ENCODE measurements at places on chromosomes 2 and 18.

DNA sequence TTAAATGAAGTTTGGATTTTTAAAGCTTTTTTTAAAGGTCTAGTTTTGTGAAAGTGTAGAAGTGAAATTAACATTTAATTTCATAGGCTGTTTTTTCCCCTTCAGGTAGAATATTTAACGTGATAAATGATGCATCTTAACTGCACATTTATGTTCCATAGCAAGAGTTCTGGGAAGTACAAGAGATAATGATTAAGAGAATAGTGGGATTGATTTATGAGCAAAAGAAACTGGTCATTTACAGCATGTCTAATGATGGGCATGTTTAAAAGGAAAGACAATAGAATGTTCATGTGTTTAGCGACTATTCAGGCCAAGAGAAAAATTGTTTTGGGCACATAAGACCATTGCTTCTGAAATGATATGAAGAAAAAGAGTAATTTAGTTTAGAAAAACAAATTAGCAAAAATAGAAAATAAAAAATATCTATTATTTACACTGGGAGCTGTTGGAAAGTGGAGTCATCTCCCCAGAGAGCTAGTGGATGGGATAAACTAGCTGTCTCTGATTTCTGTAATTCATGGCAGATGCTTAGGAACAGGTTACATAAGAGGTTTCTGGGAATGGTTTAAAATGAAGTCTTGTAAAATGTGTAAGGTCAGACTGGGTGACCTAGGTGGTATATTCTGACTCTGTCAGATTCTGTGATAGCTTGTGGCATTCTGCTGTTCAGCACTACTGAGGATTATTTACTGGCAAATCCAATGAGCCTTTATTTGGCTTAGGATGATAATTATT, 60.7 kb downstream of the WDR7 start:
- DNase-seq = no peak

DNA sequence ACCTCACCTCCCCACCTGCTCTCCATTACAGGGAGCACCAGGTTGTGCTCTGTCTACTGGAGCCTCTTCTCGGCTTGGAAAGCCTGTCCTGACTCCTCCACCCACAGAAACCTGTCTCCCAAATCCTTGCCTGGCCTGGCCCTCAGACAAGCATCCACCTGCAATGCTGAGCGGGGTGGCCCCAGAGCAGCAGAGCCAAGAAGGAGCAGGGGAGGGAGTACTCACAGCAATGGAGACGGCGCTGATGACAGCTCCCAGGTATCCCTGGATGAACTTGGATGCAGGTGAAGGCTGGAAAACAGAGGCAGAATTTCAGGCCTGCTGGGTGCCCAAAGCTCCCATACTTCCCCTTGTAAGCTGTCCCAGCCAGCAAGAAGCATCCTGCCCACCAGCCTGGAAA, 72.8 kb downstream of the SFXN5 start:
- DNase-seq = no peak

DNA sequence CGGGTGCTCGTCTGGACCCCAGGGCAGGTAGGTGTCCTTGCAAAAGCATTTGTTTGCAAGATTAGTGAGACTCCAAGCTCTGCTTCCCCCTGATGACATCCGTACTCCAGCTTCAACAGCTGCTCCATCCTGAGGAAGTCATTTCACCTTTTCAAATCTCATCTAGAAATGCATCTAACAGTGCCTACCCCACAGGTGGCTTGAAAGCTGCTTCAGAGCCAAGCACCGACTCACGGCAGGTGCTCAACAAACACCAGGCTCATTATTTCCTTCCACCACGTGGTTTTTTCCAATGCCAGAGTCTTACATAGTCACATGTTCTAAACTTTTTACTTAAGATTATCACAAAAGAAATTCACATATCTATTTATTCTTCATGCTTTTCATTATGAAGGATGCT, 31.9 kb downstream of the CNGA3 start:
- DNase-seq = no peak

- no peak for DNase-seq
Measured at GRCh38 chr2:74603282-74604000, 44.7 kb downstream of the M1AP start.

GRCh38 chr2:216959433-216959832, 99.6 kb upstream of the TNP1 start:
- no peak for DNase-seq

GRCh38 chr18:46226461-46226860, 122.3 kb downstream of the HAUS1 start:
- no peak for DNase-seq

DNA sequence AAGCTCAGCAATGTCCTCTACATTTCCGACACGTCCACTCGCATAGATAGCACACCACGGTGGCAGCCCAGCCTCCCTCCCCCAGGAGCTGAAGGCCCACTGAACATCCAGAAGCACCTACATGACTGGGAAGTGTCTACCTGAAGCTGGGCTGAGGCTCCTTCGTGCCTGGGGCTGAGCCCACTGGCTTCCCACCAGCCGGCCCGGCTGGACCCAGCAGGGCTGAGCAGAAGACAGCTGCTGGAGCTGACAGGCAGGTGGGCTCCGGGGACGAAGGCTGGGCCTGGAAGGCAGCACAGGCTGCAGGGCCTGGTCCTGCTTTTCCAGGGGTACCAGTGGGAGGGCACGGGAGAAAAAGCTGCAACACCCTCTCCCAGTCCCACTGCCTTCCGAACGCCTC, 13.5 kb downstream of the SDC1 start:
- no peak for DNase-seq

GRCh38 chr2:198957181-198957580, 500.6 kb downstream of the SATB2 start:
- DNase-seq = no peak

DNA sequence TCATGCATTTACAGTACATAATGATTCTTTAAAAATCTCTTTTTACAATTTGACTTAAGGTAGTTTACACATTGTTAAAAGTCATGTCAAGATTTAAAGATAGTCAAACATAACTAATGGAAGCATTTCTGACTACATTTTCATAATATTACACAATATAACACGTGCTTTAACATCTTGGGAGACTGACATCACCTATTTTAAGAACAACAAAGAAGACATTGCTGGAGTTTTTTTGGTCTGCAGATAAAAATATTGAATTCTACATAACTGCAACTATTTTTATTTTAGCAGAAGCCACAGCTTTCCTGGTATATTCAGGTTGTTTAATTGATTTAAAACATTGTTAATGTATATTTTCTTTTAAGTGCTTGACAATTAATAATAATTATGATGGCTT, 65.7 kb downstream of the UBR3 start:
- DNase-seq = no peak

- no peak for DNase-seq
Measured at GRCh38 chr18:58807766-58808165, 56.9 kb upstream of the ZNF532 start.

- DNase-seq = no peak
Measured at GRCh38 chr2:63735931-63736330, 105.8 kb upstream of the UGP2 start.

DNA sequence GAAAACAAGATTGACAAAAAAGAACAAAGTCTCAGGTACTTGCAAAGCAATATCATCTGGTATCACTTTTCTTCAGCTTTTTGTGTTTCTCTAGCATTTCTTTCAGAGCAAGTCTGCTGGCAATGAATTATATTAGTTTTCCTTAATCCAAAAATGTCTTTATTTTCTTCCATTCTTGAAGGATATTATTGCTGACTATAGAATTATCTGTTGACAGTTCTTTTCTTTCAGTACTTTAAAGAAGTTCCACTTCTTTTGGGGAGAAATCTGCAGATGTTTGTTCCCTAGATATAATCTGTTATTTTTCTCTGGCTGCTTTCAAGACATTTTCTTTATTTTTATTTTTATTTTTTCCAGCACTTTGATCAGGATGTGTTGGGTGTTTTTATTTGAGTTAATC, 161.8 kb upstream of the SPRED2 start:
- no peak for DNase-seq

- peak; percentile 86 for DNase-seq
Measured at GRCh38 chr18:13376841-13377351, 158.3 kb downstream of the LDLRAD4 start.

GRCh38 chr2:135651717-135652116, 89.9 kb upstream of the UBXN4 start:
- DNase-seq = peak; percentile 37

DNA sequence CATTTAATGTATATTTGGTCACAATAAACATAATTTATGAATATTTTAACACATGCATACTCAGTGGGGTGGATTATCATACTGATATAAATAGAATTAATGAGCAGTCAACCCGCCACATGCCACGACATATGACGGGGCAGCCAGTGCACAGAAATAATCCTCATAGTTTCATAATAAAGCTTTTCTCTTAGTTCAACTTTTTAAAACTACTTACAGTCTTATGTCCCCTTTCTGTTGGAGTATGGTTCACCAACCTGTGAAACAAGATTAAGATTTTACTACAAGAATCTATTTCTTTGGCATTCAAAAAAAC, 75.6 kb upstream of the ETAA1 start:
- no peak for DNase-seq

DNA sequence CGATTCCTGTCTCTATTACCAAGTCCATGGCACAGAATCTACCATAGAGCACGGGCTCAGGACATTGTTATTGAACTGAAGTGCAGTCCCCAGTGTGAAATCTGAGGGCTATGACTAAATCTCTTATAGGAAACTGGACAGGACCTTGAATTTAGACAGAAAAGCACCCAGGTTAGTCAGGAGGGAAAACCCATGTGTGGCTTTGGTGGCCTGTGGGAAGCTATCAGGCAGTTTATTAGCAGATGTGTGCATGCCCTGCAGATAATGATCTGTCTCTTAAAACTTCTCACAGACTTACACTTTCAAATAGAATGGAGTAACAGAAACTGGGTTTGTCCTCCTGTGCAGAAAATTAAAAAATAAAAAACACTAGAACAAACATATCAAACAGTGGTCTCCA, 610.0 kb upstream of the RAB6C start:
- no peak for DNase-seq

- DNase-seq = no peak
Measured at GRCh38 chr2:26904839-26905238, 56.9 kb downstream of the DPYSL5 start.

GRCh38 chr2:138373993-138374408, 127.6 kb upstream of the SPOPL start:
- no peak for DNase-seq

GRCh38 chr2:96903815-96904214, 33.9 kb upstream of the SEMA4C start:
- no peak for DNase-seq

- DNase-seq = no peak
Measured at GRCh38 chr2:205119136-205119535, 563.2 kb upstream of the NRP2 start.

GRCh38 chr2:234290671-234291070, 206.2 kb downstream of the ARL4C start:
- peak; percentile 90 for DNase-seq

DNA sequence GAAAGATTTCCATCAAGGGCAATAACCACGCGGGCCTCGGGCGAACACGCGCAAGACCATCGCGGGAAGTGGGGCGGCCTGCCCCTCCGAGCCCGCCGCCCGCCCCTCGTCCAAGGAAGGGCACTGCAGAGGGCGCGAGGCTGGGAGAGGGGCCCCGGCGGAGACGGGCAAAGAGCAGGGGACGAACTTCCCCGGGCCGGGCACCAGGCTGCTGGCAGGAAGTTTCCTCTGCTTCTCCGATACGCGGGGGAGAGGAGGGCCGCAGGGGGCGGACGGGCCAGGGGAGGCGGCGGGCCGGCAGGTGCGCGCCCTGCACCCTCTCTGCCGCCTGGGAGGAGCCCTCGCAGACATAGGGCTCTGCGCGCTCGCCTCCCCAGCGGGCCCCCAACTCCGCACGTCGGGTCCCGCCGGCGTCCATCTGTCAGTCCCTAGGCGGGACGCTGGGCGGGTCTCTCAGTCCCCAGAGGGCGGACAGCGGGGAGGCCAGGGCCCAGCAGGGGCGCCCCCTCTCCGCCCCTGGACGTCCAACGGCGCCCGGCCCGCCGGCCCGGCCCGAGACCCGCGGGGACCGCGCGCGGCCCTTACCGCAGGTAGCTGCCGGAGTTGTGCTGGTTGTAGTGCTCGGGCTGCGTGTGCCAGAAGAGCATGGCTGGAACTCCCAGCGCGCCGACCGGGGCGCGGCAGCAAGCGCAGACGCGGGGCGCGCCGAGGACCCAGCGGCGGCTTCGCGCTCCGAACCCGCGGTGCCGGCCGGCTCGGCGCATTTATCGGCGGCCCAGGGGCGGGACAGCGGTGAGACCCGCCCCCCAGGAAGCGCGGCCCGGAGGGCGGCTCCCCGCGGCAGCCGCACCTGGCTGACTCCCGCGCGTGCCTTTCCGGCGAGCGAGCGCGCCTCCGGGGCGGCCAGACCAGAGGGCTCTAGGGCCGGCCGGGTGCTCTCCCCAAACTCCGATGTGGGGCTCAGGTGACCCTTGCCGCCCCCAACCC, at the start of gene TFCP2L1:
Gene TFCP2L1, minus strand, starts transcription at position 740 of the 987 bp plus-strand sequence. Its CDS starts 93 bp downstream, at position 647.
- peak; percentile 38 for DNase-seq

DNA sequence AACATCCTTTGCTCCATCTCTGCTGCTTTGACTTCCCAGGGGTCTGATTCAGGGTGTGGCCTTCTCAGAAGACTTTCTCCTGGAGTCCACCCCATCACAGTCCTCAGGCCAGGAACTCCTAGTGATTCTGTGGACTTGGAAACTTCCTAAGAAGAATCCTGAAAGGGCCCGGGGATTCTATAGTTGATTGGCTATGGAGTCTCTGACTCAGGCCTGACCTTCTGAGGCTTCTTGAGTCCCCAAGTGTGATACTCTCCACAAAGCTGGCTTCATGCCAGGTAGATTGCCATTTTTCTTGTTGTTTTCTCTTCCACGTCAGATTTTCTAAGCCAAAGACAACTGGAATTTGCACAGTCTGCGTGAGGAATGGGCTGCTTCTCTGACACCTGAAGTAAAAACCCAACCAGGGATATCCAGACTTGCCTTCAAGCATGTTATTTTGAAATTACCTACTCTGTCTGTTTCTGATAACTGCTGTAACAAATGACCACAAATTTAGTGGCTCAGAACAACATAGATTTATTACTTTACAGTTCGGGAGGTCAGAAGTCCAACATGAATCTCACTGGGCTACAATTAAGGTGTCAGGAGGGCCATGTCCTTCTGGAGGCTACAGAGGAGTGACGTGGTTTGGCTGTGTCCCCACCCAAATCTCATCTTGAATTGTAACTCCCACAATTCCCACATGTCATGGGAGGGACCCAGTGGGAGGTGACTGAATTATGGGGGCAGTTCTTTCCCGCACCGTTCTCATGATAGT, 69.3 kb downstream of the ALPK2 start:
- DNase-seq = no peak

Data from activated CD8-positive, alpha-beta T cell treated with anti-CD3 and anti-CD28 coated beads for 36 hours (primary cell).